Immature natural killer cell (primary cell): ENCODE measurements at places on chromosomes 6 and 20.

DNA sequence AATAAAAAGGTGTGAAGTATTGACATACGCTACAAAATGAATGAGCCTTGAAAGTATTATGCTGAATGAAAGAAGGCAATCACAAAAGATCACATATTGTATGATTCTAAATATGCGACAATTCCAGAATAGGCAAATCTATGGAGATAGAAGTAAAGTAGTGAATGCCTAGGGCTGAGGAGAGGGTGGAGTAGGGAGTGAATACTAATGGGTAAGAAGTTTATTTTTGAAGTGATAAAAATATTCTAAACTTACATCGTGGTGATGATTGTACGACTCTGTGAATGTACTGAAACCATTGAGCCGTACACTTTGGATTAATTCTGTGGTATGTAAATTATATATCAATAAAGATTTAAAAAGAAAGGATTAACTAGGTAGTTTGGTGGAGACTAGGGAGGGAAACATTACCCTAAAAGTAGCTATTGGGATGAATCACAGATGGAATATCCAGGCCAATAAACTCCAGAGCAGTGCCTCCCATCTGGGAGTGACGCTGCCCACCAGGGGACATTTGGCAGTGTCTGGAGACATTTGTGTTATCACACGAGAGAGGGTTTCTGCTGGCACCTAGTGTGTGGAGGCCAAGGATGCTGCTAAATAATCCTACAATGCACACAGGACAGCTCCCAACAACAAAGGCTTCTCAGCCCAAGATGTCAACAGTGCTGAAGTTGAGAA, 214.2 kb upstream of the PCSK2 start:
- H3K27ac ChIP-seq, result no peak overlapping the region
- no peak overlapping the region for H3K4me3 ChIP-seq
- peaks cover 5% of the 10 kb centered on the region for H3K27me3 ChIP-seq

GRCh38 chr6:41577356-41578216, 31.4 kb downstream of the FOXP4 start:
- no peak overlapping the region for H3K27ac ChIP-seq
- no peak for DNase-seq
- H3K27me3 ChIP-seq, result no peaks in the 10 kb centered on the region
- H3K36me3 ChIP-seq, result peaks cover 18% of the 10 kb centered on the region

DNA sequence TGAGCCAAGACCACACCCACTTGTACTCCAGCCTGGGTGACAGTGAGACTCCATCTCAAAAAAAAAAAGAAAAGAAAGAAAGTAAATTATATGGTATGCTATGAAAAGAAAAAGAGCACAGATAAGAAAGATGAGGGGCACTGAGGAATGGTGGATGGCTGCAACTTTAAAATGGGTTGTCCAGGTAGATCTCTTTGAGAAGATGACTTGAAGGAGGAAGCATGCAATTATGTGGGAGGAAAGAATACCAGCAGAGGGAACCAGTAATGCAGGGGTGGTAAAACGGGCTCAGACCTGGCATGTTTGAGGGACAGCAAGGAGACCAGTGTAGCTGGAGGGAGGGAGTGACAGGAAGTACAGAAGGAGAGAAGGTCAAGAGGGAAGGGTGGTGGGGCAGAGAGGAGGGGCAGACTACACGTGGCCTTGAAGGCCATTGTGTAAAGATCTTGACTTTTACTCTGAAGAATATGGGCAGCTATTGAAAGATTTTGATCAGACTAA, 22.3 kb downstream of the LINC00237 start:
- no peak overlapping the region for H3K4me3 ChIP-seq
- no peak for DNase-seq
- H3K36me3 ChIP-seq, result no peaks in the 10 kb centered on the region
- H3K4me1 ChIP-seq, result no peaks in the 10 kb centered on the region
- no peak overlapping the region for H3K27ac ChIP-seq

DNA sequence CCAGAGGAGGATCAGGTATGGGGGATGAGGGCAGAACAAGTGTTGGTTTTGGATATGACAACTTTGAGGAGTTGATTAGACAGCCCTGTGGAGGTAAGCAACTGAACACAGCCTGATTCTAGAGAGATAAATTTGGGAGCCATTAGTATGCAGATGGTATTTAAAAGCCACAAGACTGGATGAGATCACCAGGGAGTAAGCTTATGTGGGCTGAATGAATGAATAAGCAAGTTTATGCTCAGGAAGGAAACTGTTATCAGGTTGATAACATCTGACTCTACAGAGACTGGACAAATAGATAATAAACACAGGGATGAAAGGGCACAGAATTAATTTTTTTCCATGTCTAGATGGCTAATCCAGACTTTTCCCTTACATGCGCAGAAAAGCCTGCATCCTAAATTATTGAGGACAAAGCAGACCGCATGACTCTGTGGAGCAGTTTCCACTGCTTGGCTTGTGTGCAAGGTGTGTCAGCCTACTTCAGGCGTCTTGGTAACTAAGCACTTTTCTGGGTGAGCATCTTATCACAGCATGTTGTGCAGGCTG, 150.6 kb downstream of the GJA10 start:
- DNase-seq, result no peak
- no peaks in the 10 kb centered on the region for H3K36me3 ChIP-seq
- peaks cover 12% of the 10 kb centered on the region for H3K4me1 ChIP-seq
- H3K27me3 ChIP-seq, result no peaks in the 10 kb centered on the region

GRCh38 chr6:54085541-54085940, 25.7 kb upstream of the MLIP start:
- no peaks in the 10 kb centered on the region for H3K36me3 ChIP-seq
- H3K4me1 ChIP-seq, result no peaks in the 10 kb centered on the region
- no peak overlapping the region for H3K27ac ChIP-seq
- DNase-seq, result no peak
- H3K27me3 ChIP-seq, result no peaks in the 10 kb centered on the region
- no peak overlapping the region for H3K4me3 ChIP-seq

GRCh38 chr6:155120034-155120433, 124.9 kb downstream of the TIAM2 start:
- H3K27ac ChIP-seq, result no peak overlapping the region
- H3K36me3 ChIP-seq, result no peaks in the 10 kb centered on the region
- no peak for DNase-seq
- no peaks in the 10 kb centered on the region for H3K4me1 ChIP-seq

DNA sequence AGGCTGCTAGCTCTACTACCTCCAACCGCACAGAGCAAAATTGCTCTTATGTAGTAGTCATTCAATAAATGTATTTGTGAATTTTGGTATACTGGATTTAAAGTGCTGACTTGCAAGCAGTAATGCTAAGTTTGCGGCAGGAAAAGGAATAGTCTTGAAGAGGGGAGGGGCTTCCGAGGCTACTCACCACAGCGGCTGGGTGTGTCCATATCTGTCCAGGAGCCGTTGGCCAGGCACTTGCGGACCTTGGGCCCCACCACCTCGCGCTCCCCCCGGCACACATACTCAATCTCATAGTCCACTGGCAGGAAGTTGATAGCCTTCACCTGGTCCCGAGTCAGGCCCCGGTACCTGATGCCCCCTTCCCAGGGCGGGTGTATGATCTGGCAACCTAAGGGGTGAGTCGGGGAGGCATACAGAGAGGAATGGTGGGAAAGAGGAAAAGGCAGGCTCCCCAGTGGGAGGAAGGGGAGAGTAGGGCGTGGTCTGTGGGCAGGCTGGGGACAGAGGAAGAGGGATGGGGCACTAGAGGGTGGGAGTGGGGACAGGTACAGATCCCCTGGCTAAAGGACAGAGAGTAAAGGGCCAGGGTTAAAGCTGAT, 1.7 kb downstream of the GABBR1 start:
- no peak overlapping the region for H3K27ac ChIP-seq
- no peak for DNase-seq
- H3K4me3 ChIP-seq, result peak overlapping the region; percentile 87
- H3K27me3 ChIP-seq, result peaks cover 33% of the 10 kb centered on the region

GRCh38 chr20:36647196-36648121, 1.5 kb upstream of the SLA2 start:
- H3K27me3 ChIP-seq, result peaks cover 7% of the 10 kb centered on the region
- H3K4me3 ChIP-seq, result peak overlapping the region; percentile 26
- no peak for DNase-seq

- H3K27me3 ChIP-seq, result peaks cover 2% of the 10 kb centered on the region
- H3K27ac ChIP-seq, result no peak overlapping the region
- no peak overlapping the region for H3K4me3 ChIP-seq
These were observed 695.0 kb upstream of the GJE1 start for GRCh38 chr6:141437685-141438084.

DNA sequence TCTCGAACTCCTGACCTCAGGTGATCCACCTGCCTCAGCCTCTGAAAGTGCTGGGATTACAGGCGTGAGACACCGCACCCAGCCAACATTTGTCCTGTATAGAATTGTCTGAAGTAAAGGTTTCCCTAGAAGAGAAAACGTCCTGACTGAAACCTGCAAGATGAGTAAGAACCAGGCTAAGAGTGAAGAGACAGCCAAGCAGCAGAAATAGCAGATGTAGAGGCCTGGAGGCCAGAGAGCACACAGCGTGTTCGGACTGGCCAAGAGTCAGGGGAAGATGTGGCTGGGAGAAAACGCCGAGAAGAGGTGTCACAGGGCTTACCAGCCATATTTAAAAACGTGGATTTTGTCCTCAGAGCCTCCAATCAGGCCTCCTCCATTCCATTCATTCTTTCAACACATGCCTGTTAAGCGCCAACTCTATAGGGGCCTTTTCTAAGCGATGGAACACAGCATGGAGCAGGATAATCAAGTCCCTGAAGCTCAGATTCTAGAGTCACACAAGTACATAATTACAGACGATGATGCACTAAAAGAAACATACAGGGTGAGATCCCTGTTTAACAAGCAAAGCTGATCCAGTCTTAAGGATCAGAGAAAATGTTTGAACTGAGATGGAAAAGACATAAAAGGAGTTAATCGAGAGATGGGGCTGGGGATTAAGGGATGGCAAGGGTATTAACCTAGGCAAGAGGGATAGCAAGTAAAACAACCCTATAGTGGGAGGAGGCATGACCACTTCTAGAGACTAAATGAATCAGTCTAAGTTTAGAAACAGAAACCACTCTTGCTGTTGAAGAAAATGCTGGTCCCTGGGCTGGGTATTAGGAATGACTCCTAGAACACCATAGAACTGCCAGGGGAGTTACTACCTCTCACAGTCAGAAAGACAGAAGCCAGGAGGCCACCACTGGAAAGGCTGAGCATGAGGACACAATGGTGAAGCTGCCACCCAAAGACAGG, 4.8 kb downstream of the ZCCHC3 start:
- H3K27ac ChIP-seq, result no peak overlapping the region
- no peak for DNase-seq
- peaks cover 9% of the 10 kb centered on the region for H3K27me3 ChIP-seq

DNA sequence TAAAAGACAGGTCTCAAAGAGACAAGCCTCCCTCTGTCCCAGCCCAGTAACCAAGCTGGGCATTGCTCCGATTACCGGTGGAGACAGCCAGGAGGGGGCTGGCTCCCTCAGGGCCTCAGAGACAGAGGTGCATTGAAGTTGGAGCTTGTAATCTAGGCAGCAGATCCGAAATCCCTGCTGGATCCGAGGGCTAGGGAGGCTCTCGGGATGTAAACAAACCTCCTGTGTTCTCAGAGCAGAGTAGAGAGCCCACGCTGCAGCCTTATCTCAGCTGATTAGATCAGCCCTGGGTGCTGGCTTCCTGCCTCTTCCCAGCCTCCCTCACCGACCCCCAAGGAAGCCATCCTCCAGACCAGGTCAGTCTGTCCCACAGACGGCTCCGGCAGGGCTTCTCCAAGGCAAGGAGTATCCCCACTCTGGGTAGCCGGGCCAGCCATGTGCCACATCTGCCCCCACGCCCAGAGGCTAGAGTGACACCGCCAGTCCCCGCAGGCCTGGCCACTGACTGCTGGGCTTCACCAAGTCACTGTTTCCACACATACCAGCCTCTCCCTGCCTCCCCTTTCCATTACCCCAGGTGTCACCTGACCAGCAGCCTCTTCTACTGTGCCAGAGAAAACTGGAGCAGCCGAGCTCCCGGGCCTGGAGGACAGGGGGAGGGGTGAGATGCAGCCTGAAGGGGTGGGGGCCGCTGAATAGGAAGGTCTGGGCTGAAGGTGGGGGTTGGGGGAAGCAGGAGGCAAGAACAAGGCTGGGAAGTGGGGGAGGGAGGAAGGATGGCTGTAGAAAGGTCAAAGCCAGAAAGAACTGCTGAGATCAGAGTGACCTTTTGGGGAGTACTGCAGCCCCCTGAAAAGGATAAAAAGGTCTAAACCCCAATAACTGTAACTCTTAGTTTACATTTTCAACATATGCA, 6.0 kb downstream of the SDC4 start:
- H3K27me3 ChIP-seq, result peaks cover 5% of the 10 kb centered on the region
- no peaks in the 10 kb centered on the region for H3K36me3 ChIP-seq
- DNase-seq, result no peak
- peaks cover under 1% of the 10 kb centered on the region for H3K4me1 ChIP-seq

DNA sequence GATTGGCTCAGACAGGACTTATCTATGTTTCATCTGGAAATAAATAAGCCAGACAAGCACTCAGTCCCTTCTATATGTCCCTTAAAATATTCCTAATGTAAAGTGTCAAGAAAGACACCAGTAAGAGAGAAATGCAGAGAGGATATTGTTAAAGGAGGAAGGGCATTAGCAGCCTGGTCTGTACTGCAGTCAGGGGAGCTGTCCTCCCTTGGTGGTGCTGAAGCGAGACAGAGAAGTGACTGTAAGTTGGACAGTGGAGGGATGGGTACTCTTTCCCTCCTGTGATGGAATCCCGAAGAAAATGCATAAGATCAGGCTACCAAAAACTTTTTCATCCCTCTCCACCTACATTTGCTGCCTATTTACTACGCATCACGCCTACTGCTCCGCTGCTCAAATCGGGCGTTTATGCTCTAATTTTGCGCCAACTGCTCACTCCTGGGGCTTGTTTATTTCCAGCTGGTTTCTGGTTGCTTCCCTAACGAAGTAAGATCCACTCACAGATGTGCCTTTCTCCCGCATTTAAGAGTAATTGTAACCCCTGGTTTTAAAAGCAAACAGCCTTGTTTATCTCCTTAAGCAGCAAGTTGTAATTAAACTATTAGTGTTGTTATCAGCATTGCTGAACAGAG, 35.2 kb downstream of the PHACTR1 start:
- H3K4me3 ChIP-seq, result no peak overlapping the region
- H3K27me3 ChIP-seq, result peaks cover 20% of the 10 kb centered on the region
- no peak for DNase-seq
- no peaks in the 10 kb centered on the region for H3K36me3 ChIP-seq

DNA sequence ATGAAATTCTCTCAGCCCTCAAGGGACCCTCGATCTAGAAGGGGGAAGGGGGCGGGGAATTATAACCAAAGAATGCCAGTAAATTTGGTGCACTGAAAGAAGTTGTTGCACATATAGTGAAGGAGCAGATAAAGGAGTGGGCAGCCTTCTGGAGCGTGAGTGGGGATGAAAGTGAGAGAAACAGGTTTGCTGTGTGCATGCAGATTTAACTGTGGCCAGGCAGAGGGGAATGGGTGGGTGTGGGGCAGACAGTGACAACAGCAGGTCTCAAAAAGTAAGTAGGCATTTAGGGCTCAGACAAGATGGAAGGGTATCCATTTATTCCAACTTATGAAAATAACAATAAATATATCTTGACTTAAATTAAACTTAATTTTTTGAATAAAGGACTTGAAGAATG, 149.1 kb downstream of the KCNQ5 start:
- no peak for DNase-seq
- H3K4me3 ChIP-seq, result no peak overlapping the region
- no peaks in the 10 kb centered on the region for H3K4me1 ChIP-seq
- H3K27ac ChIP-seq, result no peak overlapping the region
- H3K27me3 ChIP-seq, result no peaks in the 10 kb centered on the region
- no peaks in the 10 kb centered on the region for H3K36me3 ChIP-seq
